ENCODE measurements at places on chromosomes 6 and 20.
A peak's percentile ranks its signal among the peaks of the same experiment; 100 is the strongest.

GRCh38 chr6:117264692-117265409 is 507 bp upstream of the VGLL2 start:
- no peak for DNase-seq

GRCh38 chr6:166692723-166693302 is 65.8 kb upstream of the RPS6KA2 start:
- no peak for DNase-seq

GRCh38 chr6:148830614-148831013 is 83.8 kb downstream of the UST start:
- no peak for DNase-seq

GRCh38 chr6:24430086-24430485 is 27.4 kb downstream of the MRS2 start:
- no peak for DNase-seq

GRCh38 chr6:51842804-51843378 is 244.5 kb downstream of the PKHD1 start:
- peak; percentile 93 for DNase-seq

GRCh38 chr6:92538275-92538674 is 881.1 kb downstream of the EPHA7 start:
- DNase-seq, result no peak

GRCh38 chr20:6075428-6076219 is 21.8 kb upstream of the LRRN4 start:
- DNase-seq, result no peak

DNA sequence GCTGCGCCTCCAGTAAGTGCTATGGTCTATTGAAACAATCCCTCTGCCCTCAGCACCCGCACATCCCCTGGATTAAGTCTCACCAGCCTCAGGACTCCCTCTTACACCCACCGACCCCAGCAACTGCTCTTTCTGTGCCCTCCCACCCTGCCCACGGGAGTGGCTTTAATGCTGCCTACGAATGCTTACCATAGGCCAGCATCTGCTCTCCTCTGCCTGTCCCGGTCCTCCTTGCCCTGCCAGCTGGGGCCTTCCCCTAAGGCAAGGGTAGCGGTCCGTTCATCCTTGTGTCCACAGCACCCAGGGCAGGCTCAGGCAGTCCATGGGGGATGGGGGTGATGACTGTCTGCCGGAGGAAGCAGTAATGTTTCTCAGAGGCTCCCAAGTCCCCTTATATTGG is 4.1 kb downstream of the EBF4 start:
- no peak for DNase-seq

- no peak for DNase-seq
Measured at GRCh38 chr6:154123155-154123956, 84.3 kb downstream of the OPRM1 start.

GRCh38 chr6:131412960-131413830 is 159.8 kb upstream of the ARG1 start:
- no peak for DNase-seq

GRCh38 chr6:126076992-126077664 is 90.8 kb downstream of the TRMT11 start:
- DNase-seq, result no peak

GRCh38 chr6:110265273-110265672 is 85.0 kb downstream of the CDC40 start:
- DNase-seq, result no peak

DNA sequence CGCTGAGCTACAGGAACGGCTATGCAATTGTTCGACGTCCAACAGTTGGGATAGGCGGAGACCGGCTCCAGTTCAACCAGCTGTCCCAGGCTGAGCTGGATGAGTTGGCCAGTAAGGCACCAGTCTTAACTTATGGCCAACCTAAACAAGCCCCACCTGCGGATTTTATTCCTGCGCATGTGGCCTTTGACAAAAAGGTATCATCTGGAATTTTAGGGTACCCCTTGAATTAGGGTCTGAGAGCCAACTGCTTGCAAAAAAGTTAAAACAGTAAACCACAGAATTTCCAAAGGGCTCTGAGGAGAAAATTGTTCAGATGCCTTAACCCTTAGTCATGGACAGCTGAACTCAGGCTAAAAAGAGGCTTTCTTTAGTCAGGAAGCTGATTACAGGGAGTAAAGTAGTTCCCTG is 3.8 kb downstream of the EFHC1 start:
- no peak for DNase-seq

DNA sequence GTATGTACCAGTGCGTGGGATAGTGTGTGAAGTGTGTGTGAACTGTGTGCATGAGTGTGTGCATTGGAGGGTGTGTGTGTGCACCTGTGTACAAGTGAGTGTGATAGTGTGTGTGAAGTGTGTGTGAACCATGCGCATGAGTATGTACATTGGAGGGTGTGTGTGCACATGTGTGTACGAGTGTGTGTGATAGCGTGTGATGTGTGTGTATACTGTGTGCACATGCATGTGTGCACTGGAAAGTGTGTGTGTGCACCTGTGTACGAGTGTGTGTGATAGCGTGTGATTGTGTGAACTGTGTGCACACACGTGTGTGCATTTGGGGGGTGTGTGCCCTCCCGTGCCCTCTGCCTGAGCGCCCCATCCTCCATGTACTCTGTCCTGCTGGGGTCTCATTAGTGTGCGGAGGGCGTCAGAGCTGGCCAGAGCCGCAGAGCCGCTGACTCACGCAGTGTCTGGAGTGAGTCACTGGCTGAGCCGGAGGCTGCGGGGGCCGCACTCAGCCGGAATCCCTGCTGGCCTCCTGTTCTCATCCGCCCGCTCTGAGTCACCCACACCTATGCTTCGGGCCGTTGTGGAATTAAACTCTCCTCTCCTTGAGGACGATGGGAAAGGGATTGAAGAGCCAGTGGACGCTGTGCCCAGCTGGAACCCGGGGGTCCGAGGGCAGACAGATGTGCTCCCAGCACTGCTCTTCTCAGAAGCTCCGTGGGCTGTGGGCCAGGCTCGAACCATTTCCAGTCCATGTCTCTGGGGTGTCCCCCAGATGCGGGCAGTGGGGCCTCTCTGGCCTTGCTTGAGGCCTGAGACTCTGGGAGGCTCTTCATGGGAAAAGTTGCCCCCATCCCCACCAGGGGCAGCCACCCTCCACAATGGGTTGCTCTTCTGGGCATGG is 27.3 kb upstream of the STX16 start:
- peak; percentile 32 for DNase-seq

- no peak for DNase-seq
Measured at GRCh38 chr6:89045576-89045975, 35.0 kb upstream of the PNRC1 start.

DNA sequence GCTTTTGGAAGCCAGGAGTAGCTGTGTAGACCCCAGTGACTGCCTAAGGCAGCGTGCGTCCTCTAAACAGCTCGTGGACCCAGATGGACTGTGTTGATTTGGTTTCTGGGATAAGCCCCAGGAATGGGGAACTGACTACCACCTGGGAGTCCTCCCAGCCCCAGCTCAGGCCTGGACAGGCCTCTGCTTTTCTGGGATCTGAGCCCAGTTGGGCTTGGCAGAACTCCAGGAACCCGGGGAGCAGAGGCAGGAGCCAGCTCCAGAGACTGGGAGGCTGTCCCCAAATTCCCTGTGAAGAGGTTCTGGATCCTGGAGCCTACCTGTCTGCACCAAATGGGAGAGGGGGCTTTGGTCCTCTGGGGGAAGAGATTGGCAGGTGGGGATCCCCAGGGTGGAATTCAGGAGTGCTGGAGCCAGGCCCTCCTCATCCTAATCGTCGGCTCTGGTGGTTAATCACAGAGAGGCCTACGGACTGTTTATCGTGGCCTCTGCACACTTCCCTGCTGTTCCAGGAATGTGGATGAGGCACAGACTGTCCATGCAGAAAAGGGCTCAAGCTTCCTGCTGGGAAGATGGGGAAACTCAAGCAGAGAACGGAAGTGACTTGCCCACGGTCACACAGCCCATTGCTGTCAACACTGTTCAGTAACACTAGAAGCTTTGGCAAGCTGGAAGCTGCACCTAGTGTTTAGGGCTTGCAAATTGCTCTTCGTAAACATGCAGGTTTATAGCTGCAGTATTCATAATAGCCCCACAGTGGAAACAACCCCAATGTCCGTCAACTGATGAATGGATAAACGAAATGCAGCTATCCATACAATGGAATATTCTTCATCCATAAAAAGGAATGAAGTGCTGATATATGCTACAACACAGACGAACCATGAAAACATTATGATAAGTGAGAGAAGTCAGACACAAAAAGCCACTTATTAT is 100.6 kb downstream of the KCNB1 start:
- DNase-seq, result no peak

DNA sequence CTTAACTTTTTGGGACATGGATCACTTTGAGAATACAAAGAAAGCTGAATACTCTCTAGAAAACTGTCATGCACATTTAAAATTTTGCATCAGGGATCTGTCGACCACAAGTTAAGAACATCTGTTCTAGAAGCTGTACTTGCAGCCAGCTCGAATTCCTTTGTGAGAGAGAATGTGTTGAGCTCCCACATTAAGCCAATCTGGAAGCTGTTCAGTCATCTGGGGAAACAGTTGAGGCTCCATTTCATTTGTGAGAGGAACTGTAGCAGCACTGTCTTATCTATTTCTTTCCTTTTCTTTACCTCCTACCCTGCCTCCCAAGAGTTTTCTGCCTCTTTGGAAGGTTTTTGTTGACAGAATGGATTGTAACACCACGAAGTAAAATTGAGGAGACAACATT is 50.8 kb downstream of the KAT14 start:
- DNase-seq, result no peak

DNA sequence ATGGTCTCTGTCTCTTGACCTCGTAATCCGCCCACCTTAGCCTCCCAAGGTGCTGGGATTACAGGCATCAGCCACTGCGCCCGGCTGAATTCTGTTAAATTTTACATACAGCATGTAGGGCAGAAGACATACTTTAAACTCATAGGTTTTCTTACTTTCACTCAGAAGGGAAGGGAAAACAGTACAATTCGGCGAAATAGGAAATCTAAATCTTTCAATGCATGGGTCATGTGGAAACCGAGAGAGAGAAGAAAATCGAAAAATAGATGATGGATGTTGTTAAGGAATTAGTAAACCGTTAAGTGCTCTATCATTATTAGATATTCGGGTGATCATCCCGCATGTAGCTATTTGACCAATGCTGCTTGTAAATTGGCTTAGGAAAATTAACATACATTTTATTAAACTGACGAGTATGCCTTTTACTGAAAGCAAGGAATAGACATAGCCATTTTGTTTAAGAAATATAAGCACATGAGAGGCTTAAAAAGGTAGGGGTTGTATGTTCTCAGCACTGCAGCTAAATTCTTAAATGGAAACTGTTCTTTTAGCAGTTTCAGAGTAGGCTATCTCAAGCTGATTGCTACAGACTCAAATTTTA is 164.7 kb upstream of the AGPAT4 start:
- no peak for DNase-seq

GRCh38 chr20:5627463-5628050 is 122.6 kb upstream of the SHLD1 start:
- DNase-seq, result no peak
